NCI-H1105 (cell line): ENCODE measurements at places on chromosomes 2 and 18.

GRCh38 chr18:48640566-48641270 is 101.9 kb downstream of the CTIF start:
- DNase-seq = no peak

GRCh38 chr2:174570318-174570958 is 27.2 kb downstream of the WIPF1 start:
- DNase-seq = no peak

DNA sequence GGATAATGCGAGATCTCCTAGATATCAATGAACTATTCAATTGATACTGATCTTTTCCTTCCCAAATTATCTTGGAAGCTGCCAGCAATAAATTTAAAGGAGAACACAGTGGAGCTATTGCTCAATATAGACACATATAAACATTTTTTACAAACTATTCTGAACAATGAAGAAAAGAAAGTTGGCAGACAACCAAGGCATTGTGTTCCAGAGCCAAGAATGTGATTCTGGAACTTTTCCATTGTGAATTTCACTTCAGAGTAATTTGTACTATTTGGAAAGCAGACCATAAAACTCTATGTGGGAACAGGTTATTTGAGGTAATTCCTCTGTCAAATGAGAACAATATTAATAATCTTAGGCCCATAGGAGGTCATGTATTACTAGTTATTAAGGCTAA is 588.2 kb downstream of the IRS1 start:
- no peak for DNase-seq

GRCh38 chr2:112529757-112530156 is 12.5 kb upstream of the POLR1B start:
- DNase-seq = no peak

DNA sequence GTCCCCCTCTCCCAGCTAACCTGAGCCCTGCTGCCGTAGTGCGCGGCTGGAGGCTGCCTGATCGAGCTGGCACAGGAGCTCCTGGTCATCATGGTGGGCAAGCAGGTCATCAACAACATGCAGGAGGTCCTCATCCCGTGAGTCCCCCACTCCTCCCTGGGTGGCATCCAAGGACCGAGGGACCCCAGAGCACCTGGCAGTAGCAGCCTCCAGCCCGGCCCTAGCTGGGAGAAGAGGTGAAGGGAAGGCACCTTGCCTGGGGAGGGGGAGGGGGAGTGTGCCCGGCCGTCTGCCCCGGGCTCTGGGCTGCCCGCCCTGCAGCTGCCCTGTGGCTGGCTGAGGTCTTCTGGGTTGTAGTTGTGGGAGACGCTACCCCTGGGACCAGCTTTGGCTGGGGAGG is 26.3 kb downstream of the ANO7 start:
- DNase-seq = no peak

GRCh38 chr2:159792599-159792998 is 5.4 kb downstream of the CD302 start:
- no peak for DNase-seq

GRCh38 chr2:63614983-63615945 is 26.5 kb downstream of the MDH1 start:
- DNase-seq = no peak

GRCh38 chr18:76395609-76396008 is 99.4 kb downstream of the ZNF516 start:
- no peak for DNase-seq

GRCh38 chr18:37762076-37762621 is 196.6 kb upstream of the CELF4 start:
- no peak for DNase-seq

DNA sequence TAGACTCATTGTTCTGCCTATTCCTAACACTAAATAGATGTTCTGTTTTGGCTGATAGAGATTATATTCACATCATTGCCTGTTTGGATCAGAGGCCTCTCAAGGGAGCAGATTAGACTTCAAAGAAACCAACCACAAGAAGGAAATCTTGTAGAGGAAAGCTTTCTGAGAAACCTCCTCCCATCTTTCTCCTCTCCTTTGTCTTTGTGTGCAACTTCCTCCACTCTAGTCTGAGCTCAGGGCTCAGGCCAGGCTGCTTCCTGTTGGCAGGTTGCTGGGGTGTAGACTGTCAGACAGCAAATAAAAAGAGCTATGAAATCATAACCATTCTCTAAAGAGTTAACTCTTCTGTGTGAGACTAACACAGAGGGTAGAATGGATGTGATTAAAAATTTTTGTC is 113.0 kb downstream of the TGFA start:
- DNase-seq = no peak

DNA sequence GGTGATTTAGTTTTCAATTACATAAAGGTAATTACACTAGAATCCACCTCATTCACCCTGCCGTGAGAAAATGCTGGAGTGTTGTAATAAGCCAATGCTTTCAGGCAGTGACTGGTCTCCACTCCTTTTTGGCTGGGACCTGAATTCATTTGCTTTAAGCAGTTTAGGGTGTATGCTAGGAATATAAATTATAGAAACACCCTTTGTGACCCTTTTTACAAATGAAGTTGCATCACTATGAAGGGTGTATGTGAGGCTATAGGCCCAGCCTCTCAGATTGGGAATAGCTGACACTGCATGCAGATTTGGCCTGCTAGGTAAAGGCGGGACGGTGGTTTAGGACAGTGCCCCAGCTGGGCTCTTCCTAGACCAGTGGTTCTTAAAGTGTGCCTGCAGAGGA is 50.8 kb upstream of the NFE2L2 start:
- DNase-seq = peak; percentile 19

DNA sequence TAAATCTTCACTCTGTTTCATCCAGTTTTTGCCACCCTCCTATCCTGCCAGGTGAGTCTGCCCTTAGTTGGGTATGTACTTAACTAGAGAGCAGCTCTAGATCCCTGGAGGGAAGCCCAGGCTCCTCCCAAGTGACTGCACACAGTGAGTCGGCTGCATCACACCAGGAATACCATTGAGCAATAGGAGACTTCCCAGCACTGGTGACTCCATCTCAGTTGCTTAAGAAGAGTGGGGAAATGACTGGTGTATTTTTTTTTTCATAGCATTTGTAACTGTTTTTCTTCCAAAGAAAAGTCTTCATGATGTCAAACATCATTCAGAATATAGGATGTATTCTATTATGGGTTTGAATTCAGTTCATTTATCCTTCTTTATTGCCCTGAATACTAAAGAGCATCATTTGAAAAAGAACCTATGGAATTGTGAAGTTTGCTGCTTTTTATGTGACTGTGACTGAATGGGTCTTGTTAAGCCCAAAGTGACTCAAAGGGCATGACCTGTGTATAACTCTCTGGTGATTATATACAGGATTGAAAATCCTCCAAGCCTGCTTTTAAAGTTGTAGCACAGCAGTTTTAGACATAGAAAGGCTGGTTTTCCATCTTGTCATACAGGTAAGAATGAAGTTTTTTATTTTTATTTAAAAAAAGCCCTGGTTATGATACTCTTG is 84.3 kb downstream of the MAP3K20 start:
- DNase-seq = no peak

DNA sequence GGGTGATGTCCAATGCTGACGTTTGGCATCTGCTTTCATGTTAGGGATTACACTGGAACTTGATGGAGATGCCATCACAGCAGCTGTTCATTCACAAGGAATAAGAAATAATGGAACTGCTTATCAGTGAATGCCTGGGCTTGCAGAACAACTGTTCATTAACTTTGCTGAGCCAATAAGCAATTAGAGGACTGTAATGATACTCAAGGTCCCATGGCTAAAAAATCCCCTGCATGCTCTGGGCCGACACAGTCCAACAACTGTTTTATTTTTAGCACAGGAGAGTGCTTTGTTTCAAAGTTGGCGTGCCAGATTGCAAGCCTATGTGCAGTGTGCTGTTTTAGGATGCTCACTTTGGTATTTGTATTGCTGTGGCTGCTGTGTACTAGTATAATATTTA is 408.0 kb upstream of the RGPD4 start:
- DNase-seq = no peak

GRCh38 chr18:57631697-57632096 is 10.1 kb upstream of the NARS1 start:
- DNase-seq = no peak

DNA sequence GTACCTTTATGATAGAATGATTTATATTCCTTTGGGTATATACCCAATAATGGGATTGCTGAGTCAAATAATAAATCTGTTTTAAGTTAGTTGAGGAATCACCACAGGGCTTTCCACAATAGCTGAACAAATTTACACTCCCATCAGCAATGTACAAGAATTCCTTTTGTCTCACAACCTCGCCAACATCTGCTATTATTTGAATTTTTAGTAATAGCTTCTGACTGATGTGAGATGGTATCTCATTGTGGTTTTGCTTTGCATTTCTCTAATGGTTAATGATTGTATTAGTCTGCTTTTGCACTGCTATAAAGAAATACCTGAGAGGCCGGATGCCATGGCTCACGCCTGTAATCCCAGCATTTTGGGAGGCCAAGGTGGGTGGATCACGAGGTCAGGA is 1387.6 kb upstream of the ACVR2A start:
- DNase-seq = no peak

DNA sequence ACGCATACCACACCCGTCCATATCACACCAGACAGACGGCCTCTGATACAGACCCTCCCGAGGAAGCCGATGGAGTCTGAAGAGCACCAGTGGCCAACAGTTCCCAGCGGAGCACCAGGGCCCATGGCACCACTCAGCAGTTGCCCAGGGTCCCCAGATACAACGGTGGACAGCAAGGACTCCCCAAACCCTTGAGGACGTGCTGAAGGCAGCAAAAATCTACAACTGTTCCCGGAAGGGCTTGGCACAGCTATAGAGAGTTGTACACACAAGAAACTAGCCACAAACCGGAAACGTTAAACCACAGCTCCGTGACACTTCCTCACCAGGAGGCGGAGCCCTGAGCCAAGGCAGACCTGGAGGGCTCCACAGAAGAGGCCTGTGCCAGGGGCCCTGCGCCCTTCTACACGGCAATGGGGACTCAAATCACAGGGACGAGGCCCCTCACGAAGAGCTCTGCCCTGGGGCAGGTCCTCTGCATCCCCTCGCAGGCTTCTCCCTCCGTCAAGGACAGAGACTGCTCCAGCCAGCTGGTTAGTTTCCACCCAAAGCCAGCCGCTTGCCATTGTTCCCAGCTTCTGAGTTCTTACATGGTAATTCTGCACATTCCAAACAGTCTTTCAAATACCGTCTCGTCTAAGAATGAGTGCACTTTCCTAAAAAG is 133.4 kb downstream of the HDAC4 start:
- no peak for DNase-seq

DNA sequence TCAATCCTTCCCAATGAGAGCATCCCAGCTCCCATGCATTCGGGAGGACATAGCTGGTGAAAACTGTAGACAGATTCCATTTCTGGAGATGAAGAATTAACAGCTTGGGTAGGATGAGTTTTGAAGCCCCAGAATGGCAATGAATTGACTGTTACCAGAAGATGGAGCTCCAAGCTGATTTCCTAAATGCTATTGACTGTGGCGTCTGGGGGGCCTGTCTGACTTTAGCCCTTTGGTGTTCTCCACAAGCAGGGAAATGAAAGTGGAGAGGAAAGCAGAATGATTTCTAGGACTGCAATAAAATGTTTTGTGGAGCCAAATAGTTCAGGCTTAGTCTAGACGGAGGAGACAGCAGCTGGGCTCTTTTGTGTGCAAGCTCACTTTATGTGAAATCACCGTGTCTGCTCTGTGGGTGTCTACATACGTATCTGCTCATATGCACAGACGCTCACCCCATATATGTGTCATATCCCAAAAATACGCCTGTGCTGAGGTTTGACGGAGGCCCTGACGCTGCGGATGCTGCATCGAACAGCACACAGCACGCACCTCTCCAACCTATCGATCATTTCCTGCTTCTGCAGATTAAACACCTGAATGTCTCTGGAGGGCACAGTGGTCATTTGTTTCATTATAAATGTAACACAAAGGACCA is 166.4 kb upstream of the PXDN start:
- no peak for DNase-seq

DNA sequence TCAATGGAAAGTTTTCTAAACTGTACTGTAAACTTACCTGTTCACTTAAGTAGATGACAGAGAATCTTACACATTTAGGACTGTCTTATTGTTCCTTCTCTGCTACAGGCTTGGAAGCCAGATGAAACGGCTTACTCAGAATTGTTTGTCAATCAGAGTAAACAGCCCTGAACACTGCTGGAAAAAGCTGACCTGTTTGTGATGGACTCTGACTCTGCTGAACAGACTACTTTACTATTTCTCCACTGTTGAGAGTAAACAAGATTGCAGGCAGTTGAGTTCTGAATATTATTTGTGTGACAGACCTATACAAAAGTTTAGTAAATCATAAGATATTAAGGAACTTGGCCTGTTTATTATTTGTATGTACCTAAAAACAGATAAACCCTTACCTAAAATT is 99.0 kb downstream of the NOL10 start:
- DNase-seq = no peak

DNA sequence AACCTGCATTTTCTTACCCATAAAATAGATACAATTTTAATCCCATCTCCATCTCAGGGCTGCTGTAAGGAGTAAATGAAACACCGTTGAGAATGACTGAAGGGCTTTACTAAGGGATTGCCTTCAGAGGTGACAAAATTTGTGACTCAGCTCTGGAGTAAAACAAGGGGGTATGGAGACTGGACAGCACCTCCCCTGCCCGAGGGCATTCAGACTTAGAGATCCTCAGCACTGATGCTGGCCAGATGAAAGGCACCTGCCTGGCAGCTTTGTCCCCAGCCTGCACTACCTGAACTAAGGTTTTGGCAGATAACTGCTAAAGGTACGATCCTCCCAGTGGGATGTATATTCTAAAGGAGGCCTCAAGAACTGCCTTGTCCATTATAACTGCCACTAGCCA is 105.9 kb upstream of the STPG4 start:
- no peak for DNase-seq

GRCh38 chr2:32427672-32428610 is 71.1 kb downstream of the BIRC6 start:
- peak; percentile 8 for DNase-seq

DNA sequence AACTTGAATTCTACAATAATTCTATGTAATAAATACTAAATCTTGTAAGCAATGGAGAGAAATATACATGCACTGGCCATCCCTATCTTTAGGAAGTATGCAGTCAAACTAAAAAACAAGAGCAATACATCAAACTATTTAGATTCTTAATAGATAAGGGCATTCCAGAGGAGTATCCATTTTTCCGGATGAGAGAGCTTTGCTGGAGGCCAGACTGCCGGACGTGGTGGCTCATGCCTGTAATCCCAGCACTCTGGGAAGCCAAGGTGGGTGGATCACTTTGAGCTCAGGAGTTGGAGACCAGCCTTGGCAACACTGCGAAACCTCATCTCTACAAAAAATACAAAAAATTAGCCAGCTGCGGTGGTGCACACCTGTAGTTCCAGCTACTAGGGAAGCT is 60.8 kb downstream of the KIF5C start:
- no peak for DNase-seq

DNA sequence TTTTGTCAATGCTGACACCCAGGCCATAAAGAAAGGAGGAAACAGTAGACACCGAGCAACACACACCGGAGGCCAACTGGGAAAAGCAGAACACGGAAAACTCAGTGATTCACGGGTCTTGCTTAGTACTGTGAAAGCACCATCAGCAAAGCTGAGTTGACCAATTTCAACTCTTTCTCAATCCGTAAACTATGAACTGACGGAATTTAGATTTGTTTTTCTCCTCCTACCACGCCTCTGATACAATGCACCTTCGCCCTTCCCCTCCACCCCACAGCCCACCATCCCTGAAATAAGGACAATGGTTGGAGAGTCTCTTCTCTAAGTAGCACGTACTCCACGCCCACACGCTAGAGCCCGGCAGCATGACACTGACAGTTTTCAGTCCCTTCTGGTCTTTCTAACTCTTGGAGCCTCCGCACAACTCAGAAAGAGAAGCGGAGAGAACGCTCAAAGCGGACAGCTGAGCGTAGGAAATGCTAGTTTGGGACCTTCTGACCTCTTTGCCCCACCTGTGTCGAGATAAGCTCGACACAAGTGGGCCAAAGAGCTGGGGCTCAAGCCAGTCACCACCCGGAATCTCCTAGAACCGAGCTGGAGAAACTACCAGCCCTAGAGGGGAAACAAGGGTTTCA is 669 bp downstream of the LNPK start:
- DNase-seq = peak; percentile 14
